T-helper 2 cell (primary cell): ENCODE measurements at places on chromosomes 11 and 22.

- DNase-seq = no peak
Measured at GRCh38 chr11:107018219-107018901, at the start of gene GUCY1A2. TSS of gene GUCY1A2 (minus strand) at chr11:107018476. CDS start at chr11:107018055, 421 bp downstream.

DNA sequence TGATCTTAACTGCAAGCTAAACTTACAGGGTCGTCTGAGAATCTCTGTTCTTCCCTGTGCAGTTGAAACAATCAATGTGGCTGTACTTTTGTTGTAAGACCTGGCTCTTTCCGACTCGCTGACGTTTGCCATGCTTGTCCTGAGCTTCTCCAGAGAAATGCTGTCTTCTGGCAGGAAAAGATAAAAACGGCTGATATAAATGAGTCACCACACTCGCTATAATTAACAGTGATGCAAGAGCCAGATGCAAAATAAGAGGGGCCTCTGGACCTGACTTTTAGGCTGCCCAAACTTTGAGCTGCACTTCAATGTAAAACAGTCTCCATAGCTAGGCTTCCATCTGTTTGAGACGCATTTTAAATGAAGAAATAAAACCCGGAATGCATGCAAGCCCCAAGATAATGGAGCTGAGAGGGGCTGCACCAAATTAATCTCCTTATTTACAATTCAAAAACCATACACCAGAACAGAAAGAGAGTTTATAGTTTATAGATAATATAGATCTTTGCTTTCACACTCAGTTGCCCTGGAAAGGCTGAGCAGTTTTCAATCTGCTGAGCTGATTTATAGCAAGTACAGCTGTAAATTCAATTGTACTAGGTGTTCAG, 48.5 kb downstream of the WT1 start:
- no peak for DNase-seq

DNA sequence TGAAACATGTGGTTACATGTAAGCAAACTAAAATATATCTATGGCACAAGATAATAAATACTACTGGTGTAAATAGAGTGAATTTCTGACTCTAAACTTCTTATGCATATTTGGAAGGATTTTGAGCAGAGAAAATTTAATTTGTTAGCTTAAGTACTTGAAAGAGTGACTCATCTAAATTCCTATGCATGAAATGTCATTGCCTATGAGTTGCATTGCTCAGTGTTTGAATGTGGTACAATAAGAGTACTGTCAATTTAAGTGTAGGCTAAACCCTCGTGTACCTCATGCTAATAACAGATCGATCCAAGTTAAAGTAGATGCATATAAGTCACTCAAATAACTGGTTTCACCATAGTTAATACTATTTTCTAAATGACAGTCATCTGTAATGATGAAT, 5.3 kb upstream of the CARD18 start:
- no peak for DNase-seq

- DNase-seq = no peak
Measured at GRCh38 chr22:50531962-50532674, 2.3 kb upstream of the TYMP start.

GRCh38 chr11:97506076-97506759, 1116.4 kb downstream of the JRKL start:
- no peak for DNase-seq

GRCh38 chr11:109814824-109815223, 278.4 kb upstream of the ZC3H12C start:
- no peak for DNase-seq

DNA sequence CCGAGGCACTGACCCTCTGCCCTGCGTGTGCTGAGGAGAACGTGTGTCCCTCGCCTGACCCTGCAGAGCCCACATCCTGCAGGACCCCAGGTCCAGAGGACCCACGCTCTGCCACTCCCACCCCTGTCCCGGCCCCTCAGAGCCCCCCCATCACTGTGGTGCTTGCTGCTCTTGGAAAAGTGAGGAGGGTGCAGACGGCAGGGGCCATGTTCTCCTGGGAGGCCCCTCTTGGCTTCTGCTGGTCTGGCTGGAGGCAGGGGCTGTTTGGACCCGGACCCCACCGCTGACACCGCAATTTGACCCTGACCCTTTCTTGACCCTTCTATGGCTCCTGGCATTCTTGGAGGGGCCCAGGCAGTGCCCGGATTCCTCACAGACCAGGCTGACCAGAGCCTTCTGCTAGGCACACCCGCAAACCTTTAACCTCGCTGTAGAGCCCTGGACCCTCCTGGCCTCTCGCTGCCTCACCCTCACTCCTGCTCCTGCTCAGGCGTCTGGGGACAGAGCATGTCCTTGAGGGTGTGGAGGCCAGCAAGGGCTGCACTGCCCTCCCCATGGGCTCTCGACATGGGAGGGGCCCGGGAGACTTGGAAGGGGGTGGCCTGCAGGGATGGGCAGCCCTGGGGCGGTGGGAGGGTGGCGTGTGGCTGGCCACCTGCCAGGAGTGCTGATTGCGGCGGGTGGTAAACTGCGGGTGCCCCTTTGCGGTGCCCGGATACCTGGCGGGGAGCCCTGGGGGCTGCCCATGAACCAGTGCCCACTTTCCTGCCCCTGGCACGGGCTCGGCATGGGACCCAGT, 37.0 kb upstream of the MUC5AC start:
- no peak for DNase-seq

DNA sequence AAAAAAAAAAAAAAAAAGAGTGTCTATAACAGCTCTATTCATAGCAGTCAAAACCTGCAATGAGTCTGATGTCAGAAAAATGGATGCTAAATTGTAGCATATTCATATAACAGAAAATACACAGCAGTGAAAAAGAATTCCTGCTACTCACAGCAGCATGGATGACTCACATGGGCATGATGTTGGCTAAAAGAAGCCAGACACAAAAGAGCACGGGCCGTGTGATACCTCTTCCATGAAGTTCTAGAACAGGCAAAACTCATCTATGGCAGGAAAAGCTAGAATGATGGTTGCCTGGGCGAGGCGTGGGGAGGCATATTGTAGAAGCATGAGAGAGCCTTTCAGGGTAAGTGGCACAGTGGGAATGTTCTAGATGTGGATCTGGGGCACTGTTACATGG, 18.9 kb downstream of the PLAAT3 start:
- no peak for DNase-seq

DNA sequence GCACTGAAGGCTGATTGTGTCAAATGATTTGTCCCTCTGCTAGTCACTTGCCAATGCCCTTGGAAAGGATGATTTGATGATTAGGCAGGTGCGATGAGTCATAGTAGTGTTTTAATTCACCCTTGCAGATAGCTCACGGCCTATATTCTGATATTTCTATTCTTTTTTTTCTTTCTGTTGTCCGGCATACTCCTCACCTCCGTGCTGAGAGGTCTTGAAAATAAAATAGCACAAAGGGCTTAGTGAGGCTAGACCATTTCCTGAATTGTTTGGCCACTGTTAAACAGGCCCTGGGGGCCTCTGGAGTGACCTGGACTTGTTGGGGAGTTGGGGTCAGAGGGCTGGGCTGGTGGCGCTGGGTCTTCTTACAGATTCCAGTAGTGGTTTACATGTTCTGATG, 99.8 kb downstream of the ZBTB16 start:
- DNase-seq = no peak

GRCh38 chr11:80214413-80214812, 773.6 kb upstream of the TENM4 start:
- no peak for DNase-seq

GRCh38 chr22:22079404-22080148, 97.0 kb upstream of the TOP3B start:
- DNase-seq = no peak

DNA sequence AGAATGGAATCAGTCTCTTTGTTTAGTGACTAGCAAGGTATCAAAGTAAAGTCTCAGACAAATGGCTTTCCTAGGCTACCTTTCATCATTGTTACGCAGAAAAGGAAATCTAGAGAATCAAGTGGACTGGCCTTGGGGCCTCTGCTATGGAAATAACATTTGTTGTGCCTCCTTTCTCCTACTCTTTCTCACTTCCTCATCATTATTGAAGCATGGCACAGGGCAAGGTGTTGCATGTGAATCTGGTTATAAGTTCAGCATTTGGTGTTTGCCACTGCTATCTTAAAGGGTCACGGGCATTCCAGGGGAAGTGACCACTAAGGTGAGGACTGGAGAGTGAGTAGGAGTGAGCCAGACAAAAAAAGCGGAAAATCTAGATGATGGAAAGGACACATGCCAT, 54.9 kb downstream of the GLYATL1 start:
- DNase-seq = no peak

DNA sequence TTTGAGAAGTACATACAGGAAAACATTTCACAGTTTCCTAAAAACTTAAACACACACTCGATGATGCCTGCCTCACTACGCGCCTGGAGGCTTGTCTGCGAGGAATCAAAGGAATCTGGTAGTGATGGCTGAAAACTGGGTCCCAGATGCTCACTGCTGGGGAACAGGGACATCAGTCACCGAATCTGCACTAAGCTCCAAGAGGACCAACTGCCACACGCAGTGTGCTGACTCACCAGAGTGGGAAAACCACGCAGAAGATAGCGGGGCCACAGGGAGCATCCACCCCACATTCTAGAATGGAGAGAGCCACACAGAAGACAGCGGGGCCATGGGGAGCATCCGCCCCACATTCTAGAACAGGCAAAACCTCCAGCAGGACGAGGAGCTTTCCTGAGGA, 24.3 kb upstream of the MOB2 start:
- DNase-seq = no peak

GRCh38 chr22:39458444-39459083, 1.8 kb downstream of the MGAT3 start:
- DNase-seq = no peak

- no peak for DNase-seq
Measured at GRCh38 chr11:83317757-83318690, 31.9 kb upstream of the CCDC90B start.

DNA sequence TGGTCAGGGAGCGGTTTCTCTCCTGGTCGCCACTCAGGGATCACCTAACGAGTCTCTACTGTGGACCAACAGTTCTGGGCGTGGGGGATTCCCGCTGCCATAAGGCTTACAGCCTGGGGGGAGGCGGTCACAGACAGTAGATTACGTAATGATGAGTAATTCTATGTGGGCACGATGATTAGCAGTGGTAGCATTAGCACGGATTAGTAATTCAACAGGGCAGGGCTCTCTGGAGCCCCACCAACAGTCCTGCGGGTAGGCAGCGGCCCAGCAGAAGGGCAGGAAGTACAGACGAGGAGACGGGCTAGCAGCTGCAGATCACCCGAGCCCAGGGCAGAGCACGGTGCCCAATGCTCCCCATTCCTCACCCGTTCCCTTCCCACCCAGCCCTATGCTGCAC, 3.6 kb downstream of the SHISAL1 start:
- DNase-seq = no peak

DNA sequence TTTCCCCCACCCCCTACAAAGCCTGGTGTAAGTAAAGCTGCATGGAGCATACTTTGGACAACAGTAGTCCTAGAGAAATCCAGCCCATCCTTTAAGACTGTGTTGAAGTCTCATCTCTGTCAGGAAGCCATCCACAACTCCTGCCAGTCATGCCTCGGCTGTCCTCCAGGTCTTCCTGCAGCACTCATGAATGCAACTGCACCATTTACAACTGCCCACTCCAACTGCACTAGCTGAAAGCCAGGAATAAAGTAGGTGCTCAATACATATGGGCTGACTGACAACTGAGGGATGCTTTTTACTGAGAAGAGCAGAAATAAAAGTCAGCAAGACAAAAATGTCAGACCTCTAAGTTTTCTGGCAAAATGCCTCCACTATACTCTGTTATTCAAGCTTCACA, 27.4 kb downstream of the IL18BP start:
- no peak for DNase-seq

GRCh38 chr11:1017269-1018005, 19.1 kb downstream of the MUC6 start:
- no peak for DNase-seq

- peak; percentile 68 for DNase-seq
Measured at GRCh38 chr22:37077802-37078448, 26.4 kb downstream of the KCTD17 start.

- no peak for DNase-seq
Measured at GRCh38 chr11:64198511-64198910, 8.0 kb upstream of the FERMT3 start.

DNA sequence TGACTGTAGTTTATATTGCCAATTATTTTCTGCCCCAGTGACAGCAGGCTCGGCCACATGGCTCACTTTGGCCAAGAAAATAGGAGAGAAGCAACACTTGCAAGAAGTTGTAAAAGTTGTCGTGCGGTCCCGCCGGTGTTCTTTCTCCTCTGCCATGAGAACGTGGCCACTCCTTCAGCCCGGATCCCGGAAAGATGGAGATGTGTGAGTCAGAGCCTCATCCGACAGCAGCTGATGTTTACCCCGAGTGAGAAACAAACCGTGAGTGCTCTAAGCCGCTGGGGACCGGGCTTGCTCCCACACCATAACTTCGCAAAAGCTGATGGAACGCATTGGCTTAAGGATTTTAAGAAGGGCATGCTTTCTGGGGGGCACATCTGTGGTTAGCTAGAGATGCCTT, 157.0 kb downstream of the CACNA1I start:
- no peak for DNase-seq

DNA sequence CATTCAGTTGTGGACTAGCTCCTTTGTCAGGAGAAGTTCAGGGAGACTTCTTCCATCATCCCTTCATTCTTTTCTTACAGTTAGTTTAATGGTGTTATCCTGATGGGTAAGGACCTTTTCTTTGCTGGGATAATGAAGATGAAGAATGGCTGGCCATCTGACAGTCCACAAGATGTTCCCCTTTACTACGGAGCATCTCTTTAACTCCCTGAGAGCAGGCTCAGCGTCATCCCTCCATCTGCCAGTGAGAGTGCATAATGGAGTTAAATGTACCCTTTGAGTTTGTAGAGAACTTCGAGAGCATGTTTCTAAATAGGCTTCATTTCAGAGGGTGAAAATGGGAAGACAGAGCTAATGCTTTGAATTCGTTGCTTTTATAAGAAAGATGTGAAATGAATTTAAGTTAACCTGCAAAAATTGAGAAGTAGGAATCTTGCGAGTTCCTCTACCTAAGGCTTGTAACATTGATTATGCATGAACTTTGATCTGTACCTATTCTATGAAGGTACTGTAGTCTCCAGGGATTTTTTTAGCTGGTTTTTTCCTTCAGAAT, 1.7 kb downstream of the EP300 start:
- DNase-seq = no peak

- no peak for DNase-seq
Measured at GRCh38 chr11:116885951-116886655, 48.7 kb upstream of the APOA1 start.

GRCh38 chr11:5368502-5369043, 15.0 kb upstream of the OR51M1 start:
- DNase-seq = no peak
